ENCODE measurements at places on chromosomes 6 and 20.

DNA sequence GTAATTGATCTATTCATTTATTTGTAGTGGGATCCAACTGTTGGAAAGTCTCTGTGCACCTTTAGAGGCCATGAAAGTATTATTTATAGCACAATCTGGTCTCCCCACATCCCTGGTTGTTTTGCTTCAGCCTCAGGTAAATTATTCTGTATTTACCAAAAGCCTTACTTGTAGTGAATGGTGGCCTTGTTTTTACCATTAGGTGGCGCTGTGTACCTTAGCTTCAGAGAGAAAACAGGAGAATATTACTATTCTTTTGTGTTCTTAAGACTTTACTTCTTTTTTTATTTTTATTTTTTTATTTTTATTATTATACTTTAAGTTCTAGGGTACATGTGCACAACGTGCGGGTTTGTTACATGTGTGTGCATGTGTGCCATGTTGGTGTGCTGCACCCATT is 23.7 kb downstream of the PEX7 start:
- DNase-seq, result no peak

GRCh38 chr6:145850671-145851070 is 36.1 kb upstream of the FBXO30 start:
- DNase-seq, result no peak

GRCh38 chr20:50913690-50914375 is 17.4 kb downstream of the ADNP start:
- no peak for DNase-seq

DNA sequence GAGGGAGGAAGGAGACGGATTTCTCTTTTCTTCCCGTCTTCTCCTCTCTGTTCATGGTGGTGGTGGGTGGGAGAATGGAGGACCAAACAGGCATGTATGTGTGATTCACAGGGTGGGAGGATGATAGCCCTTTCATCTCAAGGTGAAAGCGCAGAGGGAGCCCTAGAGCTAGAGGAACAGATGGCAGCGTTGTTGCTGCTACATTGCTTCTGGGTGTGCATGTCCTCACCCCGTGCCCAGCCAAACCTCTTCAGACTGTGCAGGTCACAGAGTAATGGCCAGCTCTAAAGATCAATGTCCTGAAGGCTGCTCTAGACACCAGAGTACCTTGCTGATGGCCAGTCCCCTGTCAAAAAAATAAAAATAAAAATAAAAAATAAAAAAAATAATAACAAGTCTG is 301.8 kb downstream of the TBC1D7 start:
- no peak for DNase-seq

DNA sequence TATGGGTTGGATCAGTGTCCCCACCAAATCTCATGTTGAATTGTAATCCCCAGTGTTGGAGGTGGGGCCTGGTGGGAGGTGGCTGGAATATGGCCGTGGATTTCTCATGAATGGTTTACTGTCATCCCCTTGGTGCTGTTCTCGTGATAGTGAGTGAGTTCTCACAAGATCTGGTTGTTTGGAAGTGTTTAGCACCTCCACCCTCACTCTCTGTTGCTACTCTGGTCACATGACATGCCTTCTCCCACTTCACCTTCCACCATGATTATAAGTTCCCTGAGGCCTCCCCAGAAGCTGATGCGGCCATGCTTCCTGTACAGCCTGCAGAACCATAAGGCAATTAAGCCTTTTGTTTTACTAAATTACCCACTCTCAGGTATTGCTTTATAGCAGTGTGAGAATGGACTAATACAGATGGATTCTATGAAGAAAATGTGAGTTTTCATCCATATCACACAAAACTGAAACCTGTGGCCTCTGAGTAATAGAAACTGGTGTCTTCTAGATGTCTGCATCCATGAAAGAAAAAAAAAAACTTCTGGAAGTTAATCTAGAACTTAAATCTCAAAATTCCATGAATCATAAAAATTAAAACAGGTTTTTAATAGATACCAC is 39.3 kb downstream of the MBOAT1 start:
- DNase-seq, result no peak

- no peak for DNase-seq
Measured at GRCh38 chr6:129446272-129447197, 263.4 kb downstream of the ARHGAP18 start.

- no peak for DNase-seq
Measured at GRCh38 chr20:3781153-3781910, at the start of gene SPEF1. Gene SPEF1 (minus strand): TSS chr20:3781448. CDS start chr20:3781287, 161 bp downstream.

- DNase-seq, result no peak
Measured at GRCh38 chr6:131116755-131117360, 18.4 kb upstream of the AKAP7 start.

GRCh38 chr6:159125951-159126352 is 43.2 kb upstream of the FNDC1 start:
- DNase-seq, result no peak

GRCh38 chr20:35592339-35592974 is 23.2 kb upstream of the SPAG4 start:
- no peak for DNase-seq

GRCh38 chr6:45959534-45960145 is 56.0 kb downstream of the CLIC5 start:
- DNase-seq, result no peak

DNA sequence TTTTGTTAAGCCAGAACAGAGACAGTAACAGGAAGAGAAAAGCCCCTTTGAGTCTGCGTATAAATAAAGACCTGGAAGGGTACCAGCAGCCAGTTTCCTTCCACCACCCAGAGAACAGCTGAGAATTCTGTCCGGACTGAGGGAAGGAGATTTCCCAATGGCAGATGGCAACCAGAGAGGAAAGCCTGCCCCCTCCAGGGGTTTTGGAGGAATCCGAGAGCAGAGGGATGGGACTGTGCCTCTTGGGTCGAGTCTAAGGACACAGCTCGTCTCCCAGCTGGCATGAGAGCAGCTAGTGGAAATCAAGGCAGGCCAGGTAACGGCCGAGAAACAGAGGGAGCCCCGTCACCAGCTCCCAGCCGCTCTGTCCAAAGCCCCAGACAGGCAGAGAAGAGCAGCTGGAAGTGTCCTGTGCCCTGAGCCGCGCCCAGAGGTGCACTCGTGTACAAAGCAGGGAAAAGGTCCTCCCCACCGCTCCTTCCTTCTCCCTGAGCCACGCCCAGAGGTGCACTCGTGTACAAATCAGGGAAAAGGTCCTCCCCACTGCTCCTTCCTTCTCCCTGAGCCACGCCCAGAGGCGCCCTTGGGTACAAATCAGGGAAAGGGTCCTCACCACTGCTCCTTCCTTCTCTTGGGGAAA is 134.0 kb upstream of the SNX9 start:
- no peak for DNase-seq

GRCh38 chr6:118650582-118651281 is 659 bp downstream of the CEP85L start:
- DNase-seq, result peak; percentile 22

DNA sequence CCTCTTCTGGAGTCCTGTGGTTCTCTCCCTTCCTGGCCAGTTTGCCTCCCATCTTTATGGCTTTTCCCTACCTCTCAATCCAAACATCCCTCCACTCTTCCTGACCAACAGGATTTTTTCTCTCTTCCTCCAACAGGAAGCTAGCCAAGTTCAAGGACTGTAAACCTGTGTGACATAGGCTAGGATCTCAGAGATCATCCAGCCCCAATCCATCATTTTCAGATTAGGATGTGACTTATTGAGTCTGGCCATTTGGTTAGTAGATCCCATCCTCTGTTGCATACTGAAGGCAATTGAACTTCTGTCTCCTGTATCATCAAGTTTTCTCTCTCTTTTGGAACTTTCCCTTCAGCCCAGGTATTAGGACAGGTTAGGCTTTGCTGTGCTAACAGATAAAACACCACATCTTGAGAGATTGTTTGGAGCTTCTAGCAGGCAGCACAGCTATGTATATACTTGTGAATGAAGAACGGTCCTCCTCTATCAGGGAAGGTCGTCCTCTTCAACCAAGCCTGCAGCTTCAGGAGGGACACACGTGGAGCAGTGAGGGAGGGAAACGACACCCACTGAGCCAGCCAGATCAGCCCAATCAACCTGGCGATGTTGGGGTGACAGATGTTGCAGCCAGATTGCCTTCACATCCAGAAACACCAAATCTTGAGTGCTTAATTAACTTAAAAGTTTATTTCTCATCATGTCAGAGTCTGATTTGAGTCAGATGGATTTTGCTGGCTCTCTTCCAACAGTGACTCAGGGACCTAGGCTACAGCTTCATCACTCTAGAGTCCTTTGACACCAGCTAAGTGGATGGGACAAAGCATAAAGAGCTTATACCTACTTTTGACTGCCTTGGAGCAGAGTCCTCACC is 106.8 kb downstream of the GJA10 start:
- DNase-seq, result no peak

DNA sequence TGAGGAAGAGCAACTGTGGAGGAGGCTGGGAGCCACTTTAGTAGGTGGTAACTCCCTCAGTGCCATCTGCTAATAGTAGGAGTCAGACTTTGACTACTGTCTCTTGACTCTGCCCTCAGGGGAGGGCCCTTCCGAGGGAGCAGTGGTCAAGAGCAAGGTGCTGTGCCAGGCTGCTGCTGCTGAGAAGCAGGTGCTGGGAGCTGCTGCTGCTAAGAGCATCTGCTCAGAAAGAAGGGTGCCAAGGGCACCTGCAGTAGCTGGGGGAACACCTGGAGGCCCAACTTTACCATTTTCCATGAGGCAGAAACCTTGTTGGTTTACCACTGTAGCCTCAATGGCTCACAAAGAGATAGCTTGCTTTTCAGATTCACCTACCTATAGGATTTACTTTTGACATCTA is 18.5 kb downstream of the GGTLC1 start:
- DNase-seq, result no peak

DNA sequence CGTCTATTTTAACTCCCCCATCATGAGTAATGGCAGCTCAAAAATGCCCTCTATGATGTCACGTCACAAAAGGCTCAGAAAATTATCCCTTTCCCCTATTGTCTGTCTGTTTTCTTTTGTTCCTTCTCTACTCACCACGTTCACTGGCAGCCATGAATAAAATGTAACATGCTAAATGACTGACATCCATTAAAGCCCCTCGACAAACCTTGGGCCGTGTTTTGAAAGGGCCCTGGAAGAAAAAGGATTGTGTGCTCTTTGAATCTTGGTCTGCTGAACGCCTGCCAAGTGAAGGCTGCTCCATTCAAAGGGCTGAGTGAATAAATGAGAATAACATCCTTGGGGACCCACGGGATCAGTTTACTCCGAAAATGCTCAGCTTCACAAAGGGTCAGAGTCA is 118.7 kb downstream of the RPS12 start:
- no peak for DNase-seq
